ENCODE measurements at places on chromosomes 4 and X.

- no peak for DNase-seq
Observed at GRCh38 chr4:112448306-112449132, 67.5 kb downstream of the NEUROG2 start.

DNA sequence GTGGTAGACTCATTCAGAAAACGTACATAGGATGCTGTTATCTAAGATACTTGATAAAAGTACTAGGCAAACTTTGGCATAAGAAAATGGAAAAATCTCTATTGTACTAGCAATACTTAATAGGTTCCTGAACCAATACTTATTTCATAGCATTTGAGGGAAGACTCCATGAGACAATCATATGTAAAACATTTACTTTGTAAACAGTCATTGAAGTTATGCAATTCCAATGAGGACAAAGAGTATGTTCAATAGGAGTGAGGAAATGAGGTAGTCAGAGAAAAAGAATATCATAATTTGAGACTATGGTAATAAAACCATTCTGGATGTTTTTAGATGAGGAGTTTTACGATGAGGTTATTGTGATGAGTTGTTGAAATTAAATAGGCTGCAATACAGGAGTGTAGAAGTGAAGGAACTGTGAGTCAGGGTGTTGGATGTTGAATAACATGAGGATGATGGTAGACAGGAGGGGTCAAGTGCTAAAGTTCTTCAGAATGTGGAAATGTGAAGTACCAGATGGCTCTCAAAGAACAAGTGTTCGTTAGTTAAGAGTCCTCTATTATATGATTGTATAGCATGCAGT, 397.9 kb downstream of the PPP3CA start:
- no peak for DNase-seq

DNA sequence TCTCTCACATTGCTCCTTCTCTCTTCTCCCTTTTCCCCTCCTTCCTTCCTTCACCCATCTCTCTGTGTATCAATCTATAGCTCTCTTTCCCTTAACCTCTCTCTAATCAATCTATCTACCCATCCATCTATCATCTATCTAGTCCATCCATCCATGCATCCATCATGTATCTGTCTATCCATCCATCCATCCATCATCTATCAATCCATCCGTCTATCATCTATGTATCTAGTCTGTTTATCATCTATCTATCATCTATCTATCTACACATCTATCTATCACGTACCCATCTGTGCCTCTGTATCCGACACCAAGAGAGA, 307.5 kb downstream of the DHRSX start:
- DNase-seq, result no peak

GRCh38 chr4:73734530-73735001, 5.8 kb upstream of the CXCL8 start:
- DNase-seq, result no peak

- DNase-seq, result no peak
Observed at GRCh38 chrX:287670-288069, 6.5 kb downstream of the PLCXD1 start.

All from activated T-helper 9 cell treated with anti-CD3 and anti-CD28 coated beads, Interleukin-2, amount 50 U/mL, for 16 hours (primary cell).